ENCODE measurements at places on chromosomes 7 and 10.

- peak; percentile 65 for DNase-seq
Measured at GRCh38 chr7:75638594-75639070, 100.1 kb downstream of the HIP1 start.

DNA sequence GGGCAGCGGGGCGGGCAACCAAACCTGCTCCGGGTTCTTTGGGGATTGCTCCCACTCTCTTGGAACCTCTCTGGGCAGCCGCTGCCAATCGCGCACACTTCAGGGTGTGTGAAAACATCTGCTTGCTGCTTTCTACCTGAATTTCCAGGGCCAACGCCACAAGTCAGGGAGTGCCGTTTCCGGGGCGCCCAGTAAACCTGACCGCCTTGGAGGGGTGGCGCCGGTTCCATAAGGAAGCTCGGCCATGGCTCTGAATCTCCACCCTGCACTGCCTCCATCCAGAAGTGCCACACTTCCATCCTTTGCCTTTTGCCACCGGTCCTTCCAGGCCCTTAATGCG is 679 bp upstream of the AFAP1L2 start:
- no peak for DNase-seq

GRCh38 chr10:96229568-96230030 is 41.8 kb downstream of the BLNK start:
- no peak for DNase-seq

DNA sequence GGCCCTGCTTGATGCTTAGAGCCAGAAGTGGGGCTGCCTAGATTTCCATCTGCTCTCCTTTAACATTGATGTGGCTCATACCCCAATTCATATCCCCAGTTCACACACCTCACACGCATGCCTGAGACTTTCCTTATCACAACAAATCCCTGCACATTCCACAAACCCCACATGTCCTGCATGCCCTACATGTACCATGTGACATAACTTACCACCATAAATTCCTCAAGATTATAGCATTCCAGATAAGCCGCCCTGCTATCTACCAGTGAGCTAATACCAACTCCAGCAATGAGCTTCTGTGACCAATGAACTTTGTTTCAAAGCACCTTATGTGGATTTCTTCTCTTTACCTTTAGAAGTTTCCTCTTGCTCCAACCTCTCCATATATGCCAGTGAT is 104.7 kb upstream of the RAB11FIP2 start:
- no peak for DNase-seq

- DNase-seq = no peak
Measured at GRCh38 chr10:63722537-63722936, 201.3 kb downstream of the REEP3 start.

DNA sequence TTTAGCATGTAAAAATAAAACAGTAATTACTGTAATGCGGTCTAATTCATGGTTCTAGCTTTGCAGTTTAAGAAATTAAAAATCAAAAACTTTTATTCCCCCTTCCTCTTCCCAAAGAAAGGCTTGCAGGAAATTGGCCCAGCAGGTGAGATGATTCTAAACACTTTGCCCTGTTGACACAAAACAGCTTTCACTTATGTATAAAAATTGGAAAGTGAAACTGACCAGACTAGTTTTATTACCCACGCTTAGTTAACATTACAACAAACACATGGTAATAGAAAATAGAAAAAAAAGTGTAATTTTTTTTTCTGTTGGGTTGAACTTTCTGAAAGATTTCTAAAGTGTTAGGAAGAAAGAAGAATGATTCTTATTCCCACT is 1.2 kb upstream of the CCDC6 start:
- DNase-seq = no peak

GRCh38 chr7:153523320-153524015 is 528.7 kb upstream of the DPP6 start:
- no peak for DNase-seq

DNA sequence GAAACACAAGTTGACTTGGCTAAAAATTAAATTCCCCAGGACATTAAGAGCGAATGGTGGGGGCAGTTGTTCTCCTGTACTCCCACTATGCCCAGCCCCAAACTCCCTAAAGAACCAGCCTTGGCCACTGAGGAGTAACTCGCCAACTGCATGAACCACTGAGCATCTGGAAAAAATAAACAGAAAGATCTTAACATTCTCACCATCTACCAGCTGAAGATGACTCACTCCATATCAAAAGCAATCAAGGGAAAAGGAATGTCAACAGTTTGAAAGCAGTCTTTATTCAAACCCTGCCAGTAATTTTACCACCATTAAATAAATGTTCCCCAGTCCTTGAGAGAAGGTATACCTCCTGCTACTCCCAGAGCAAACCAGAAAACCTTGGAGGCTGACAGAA is 45.4 kb downstream of the CTTNBP2 start:
- no peak for DNase-seq

DNA sequence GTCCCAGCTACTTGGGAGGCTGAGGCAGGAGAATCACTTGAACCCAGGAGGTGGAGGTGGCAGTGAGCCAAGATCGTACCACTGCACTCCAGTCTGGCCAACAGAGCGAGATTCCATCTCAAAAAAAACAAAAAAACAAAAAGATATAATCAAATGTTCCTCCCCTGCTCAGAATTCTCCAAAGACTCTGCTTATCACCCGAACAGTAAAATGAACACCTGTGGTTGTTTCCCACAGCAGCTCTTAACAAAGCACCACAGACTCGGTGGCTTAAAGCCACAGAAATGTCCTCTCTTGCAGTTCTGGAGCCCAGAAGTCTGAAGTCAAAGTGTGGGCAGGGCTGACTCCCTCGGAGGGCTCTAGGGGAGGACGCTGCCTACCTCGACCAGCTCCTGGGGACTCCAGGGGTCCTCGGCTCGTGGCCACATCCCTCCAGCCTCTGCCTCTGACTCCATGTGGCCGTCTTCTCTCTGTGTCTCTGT is 4.1 kb upstream of the INTS1 start:
- DNase-seq = no peak

GRCh38 chr10:42809676-42810075 is 27.1 kb downstream of the BMS1 start:
- no peak for DNase-seq

GRCh38 chr10:44393051-44393630 is 8.2 kb upstream of the CXCL12 start:
- no peak for DNase-seq

GRCh38 chr7:66267249-66267648 is 62.1 kb downstream of the TPST1 start:
- DNase-seq = no peak

DNA sequence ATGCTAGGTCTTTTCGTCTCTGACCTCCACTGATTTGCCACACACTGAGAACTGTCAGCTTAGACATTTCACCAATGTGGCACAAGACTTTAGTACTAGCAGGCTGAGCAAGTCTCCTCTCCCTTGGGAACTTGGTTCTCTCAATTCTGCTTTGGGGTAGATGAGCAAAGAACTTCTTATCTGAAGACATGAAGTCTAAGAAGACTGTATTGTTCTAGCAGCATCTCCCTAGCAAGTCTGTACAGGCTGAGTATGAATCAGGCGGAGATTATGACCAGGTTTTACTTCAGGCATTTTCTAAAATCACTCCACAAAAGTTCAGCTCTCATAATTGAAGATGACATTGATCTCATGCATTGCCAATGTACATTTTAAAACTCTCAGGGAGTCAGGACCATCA is 23.8 kb upstream of the STN1 start:
- DNase-seq = no peak

DNA sequence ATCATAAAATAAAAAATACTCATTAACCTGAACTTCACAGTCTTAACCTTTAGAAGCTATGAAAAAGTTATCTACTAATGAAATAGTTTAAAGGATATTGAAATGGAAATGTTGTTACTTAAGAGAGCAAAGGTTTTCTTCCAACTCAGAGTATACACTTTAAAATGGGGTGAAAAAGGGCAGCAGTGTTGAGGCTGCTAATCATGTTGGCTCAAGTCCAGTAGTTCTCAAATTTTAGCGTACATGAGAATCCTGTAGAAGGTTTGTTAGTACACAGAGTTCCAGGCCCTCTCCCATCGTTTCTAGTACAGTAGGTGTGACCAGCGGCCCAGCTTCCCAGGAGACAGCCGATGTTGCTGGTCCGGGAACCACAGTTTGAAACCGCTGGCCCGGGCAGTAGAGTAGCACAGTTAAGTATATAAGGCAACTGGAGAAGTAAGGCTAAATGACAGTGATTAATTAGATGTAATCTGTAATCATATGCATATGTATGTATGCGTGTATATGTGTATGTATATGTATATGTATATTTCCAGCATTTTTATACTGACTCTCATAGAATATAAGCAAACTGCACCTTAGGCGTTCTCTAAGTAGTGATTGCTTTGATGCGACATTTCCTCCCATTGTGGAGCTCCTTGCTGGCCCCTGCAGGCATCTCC is 147.2 kb upstream of the PRR15 start:
- no peak for DNase-seq

DNA sequence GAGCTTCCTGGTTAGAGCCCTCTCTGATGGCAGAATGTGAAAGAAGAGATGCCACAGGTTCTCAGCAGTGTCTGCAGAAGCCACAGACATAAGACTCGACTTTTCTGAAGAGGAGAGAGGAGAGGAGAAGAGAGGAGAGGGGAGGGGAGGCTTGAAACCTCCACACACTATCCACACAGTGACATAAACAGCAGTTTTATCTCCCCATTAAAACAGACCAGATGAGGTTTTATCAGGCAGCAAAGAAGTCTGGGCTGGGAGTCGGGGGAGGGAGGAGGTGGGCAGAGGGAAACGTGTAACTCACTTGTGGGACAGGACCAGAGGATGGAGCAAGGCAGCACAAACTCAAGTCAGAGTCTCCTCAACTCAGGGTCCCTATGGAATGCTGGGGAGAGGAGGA is 76.5 kb downstream of the XPNPEP1 start:
- no peak for DNase-seq

DNA sequence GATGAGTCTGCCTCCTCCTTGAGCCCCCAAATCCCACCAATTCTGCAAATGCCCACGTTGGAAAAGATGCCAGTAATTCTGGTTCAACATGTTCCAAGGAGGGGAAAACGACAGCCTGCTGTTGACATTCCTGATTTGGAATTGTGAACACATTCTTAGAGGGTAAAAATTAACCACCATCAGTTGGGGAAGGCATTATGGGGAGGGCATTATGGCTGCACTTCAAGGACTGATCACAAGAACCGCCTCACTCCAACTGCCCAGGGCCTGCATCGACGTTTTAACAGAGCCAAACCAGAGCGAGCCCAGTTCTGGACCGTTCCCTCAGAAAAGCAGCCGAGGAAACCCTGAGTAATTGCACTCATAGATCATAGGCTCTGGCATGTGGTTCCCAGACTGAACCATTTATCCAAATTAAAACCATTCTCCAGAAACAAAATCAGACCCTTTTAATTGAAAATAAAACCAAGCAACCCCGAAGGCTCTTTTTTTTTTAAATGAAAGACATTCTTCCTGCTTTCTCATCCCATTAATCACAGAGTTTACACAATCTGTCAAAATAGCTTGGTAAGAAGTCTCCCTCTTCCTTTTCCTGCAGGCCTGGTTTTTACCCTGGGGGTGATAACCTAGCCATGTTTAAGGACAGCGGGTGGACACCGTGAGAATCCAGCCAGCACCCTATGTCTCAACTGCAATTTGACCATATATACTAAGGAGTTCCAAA is 8.0 kb downstream of the TNS3 start:
- no peak for DNase-seq

- DNase-seq = no peak
Measured at GRCh38 chr10:86651021-86651471, 3.3 kb upstream of the OPN4 start.

DNA sequence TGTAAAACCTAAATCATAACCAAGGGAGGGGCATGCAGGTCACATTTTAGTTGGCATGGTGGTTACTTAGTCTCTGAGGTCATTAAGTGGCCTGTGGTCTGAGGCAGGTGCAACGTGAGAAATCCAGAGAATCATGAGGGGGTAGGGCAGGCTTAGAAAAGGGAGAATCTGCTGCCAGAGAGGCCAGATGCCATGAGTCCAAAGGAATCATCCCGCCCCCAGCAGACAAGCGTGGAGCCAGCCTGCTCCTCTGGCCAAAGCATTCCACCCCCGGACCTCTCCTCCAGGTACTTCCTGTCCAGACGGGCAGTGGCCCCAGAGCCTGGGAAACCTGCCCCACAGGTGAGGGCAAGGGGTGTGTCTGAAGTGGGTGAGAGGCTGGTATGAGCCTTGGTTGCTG is 196.4 kb upstream of the ZNF32 start:
- no peak for DNase-seq

DNA sequence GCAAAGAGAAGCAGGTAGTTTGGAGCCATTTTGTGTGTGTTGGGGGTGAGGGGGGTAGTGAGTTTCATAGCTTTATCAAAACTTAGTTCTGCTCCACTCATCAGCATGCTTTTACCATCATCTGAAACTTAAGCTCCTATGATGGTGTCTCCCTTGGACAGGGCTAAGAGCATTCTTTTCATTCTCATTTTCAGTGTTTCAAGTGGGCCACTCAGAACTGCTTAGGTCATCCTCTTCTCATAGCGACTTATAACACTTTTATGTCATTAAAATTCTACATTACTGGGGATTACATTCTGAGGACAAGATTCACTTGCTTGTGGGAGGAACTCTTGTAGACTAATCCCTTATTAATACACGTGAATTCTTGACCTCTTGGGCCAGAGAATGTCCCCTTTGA is 649.4 kb downstream of the SUGCT start:
- no peak for DNase-seq

DNA sequence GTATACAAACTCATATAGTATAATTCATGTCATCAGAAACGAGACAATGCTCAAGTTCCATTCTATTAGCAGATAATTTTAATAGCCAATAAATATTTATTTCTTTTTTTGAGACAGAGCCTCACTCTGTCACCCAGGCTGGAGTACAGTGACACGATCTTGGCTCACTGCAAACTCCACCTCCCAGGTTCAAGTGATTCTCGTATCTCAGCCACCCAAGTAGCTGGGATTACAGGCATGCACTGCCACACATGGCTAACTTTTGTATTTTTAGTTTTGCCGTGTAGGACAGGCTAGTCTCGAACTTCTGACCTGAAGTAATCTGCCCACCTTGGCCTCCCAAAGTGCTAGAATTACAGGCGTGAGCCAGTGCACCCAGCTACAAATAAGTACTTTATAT is 45.7 kb downstream of the ORC5 start:
- no peak for DNase-seq

- no peak for DNase-seq
Measured at GRCh38 chr7:25853314-25853713, 298.7 kb upstream of the NFE2L3 start.

DNA sequence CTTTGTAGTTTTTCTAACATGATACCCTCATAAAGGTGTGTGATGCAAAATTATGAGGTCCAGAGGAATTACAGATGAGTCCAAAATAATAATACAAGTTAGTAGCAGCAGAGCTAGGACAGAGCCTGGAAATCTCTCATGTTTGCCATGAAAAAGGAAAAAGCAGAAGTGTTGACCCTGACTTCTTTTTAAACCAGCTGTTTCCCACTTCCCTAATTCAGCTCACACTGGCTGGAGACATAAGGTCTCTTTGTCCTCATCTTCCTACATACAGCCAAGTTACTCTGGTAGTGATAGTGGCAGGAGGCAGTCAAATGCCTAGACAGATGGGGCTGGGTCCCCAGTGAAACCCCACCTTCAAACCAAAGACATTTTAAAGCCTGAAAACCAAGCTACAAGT is 269.2 kb downstream of the C7orf25 start:
- DNase-seq = no peak
